CD4-positive, alpha-beta T cell treated with Interleukin-1 beta for 1 hour (primary cell): ENCODE measurements at places on chromosomes 1 and 21.

DNA sequence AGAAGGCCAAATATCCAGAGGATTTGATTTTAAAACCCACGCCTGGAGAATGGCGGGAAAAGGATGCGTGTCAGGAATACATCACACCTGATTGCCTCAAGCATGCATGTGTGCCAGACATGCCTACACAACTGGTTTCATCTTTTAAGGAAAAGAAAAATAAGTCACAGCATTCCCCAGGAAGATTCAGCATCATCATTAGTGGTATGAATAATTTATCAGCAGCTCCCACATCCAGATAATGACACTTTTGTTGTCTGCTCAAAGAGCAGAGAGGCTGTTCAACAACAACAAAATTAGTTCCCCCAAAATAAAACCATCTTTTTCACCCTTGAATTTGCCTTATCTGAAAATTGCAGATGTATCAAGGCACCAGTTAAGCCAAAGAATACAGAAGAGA, 328.6 kb upstream of the C1orf87 start:
- DNase-seq = no peak

DNA sequence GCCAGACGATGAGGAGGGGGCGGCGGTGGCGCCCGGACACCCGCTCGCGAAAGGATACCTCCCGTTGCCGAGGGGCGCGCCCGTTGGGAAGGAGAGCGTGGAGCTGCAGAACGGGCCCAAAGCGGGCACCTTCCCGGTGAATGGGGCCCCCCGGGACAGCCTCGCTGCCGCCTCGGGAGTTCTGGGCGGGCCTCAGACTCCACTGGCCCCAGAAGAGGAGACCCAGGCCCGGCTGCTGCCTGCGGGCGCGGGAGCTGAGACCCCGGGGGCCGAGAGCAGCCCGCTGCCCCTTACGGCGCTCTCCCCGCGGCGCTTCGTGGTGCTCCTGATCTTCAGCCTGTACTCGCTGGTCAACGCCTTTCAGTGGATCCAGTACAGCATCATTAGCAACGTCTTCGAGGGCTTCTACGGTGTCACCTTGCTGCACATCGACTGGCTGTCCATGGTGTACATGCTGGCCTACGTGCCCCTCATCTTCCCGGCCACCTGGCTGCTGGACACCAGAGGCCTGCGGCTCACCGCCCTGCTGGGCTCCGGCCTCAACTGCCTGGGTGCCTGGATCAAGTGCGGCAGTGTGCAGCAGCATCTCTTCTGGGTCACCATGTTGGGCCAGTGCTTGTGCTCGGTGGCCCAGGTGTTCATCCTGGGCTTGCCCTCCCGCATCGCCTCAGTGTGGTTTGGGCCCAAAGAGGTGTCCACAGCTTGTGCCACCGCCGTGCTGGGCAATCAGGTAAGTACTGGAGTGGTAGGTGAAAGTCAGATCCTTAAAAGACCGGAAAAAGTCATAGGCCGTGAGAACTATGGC, 588 bp downstream of the FLVCR1 start:
- DNase-seq = peak; percentile 23

DNA sequence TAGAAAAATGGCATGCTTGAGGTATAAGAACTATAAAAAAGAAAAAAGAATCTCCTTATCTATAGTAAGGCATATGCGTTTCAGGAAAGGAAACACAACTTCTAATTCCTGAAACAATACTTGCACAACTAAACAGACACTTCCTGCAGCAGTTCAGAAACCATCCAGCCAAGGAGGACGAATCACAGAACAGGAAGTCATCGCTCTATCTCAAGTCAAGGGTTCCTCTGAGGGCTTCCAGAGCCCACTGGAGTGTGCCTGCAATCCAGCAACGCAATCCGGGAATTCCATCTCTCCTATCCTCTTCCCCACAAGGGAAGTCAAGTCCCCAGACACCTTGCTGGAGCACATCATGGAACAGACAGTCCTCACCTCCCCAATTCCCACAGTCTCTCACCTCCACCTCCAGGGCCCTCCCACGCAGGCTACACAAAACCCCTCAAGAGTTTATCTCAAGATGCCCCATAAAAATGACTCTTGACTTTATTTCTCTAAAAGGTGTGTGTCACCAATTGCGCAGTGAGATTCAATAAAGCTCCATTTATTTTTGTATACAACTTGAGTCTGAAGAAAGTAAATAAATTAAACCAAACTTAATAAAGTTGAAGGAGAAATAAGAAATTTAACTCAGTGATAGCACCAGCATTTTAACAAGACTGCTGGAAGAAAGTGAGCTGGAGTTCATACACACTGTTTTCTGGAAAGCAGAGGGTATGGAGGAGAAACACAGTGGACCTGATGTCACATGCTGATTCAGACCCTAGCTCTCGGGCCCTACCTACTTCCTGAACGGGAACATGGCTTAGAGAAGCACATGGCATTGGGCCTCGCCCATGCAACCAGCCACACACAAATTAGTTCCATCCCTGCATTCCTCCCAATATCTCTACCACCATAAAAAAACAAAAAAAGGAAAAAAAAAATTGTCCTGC, 39.9 kb downstream of the SIPA1L2 start:
- no peak for DNase-seq

DNA sequence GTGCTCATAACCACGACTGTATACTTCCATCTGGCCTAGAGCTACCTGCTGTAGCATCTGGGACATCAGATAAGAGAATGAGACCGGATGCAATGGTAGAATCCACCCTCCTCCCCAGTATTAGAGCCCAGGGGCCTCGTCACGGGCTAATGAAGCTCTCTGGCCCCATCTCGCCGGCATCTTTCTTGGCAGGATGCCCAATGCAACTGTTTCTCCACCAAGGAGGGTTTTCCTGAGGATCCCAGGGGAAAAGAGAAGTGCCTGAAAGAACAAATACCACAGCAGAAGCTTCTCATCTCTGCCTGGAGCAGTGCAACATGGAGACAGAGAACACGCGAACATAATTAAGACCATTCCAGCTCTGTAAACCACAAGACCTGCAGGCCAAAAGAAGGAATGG, 80.0 kb downstream of the VWA5B1 start:
- DNase-seq = no peak

GRCh38 chr1:234771642-234772344, 161.8 kb upstream of the IRF2BP2 start:
- DNase-seq = no peak
